ENCODE measurements at places on chromosomes 5 and 9. TPM values are rescaled to one million over a fixed set of nuclear protein-coding genes. Genes with fewer than 3 reads are reported as not detected.

DNA sequence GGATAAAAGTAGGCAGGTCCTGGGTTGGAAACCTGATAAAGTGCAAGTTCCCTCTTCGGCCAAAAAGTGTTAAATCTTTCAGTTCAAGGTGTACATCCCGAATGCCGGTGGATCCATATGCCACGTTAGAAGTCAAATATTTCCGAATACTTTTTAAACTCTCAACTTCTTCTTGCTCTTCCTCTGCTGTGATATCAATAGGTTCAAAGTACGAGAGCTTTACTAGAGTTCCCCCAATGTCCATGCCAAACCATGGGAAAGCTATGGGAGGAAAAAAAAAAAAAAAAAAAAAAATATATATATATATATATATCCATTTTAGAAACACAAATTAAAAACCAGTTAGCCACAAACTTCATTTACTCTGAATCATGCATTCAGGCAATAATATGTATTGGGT, 10.4 kb downstream of the PANK3 start:
- peaks cover 11% of the 10 kb centered on the region for H3K36me3 ChIP-seq
- no peaks in the 10 kb centered on the region for H3K4me1 ChIP-seq
- no peaks in the 10 kb centered on the region for H3K27me3 ChIP-seq
- no peak overlapping the region for H3K27ac ChIP-seq
- H3K4me3 ChIP-seq: no peak overlapping the region

TSPAN17 gene
- 35.3 TPM for total RNA-seq

GRCh38 chr5:100970646-100971255, 67.7 kb upstream of the ST8SIA4 start:
- no peaks in the 10 kb centered on the region for H3K27me3 ChIP-seq
- DNase-seq: no peak
- no peaks in the 10 kb centered on the region for H3K4me1 ChIP-seq
- no peaks in the 10 kb centered on the region for H3K36me3 ChIP-seq

GRCh38 chr5:152331718-152332117, 73.4 kb downstream of the NMUR2 start:
- no peak overlapping the region for H3K27ac ChIP-seq
- H3K36me3 ChIP-seq: no peaks in the 10 kb centered on the region

- H3K27me3 ChIP-seq: peaks cover 18% of the 10 kb centered on the region
- no peak for DNase-seq
- H3K4me1 ChIP-seq: no peaks in the 10 kb centered on the region
- no peak overlapping the region for H3K4me3 ChIP-seq
- no peaks in the 10 kb centered on the region for H3K36me3 ChIP-seq
Observed at GRCh38 chr5:37932450-37932849, 92.6 kb upstream of the GDNF start.

SIT1 gene
- not detected for total RNA-seq

DNA sequence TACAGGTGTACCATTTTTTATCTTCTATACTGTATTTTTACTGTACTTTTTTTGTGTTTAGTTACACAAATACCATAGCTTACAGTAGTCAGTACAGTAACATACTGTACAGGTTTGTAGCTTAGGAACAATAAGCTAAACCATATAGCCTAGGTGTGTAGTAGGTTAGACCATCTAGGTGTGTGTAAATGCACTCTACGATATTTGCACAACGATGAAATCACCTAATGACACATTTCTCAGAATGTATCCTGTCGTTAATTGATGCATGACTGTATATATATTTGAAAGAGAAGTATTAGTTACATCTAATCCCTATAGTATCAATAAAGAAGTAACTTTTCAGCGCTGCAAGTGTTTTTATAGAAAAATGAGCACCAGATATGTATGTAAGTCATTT, 138.8 kb downstream of the TRPM6 start:
- peaks cover 2% of the 10 kb centered on the region for H3K27me3 ChIP-seq
- H3K27ac ChIP-seq: no peak overlapping the region
- H3K4me3 ChIP-seq: no peak overlapping the region
- no peak for DNase-seq
- H3K36me3 ChIP-seq: no peaks in the 10 kb centered on the region

DNA sequence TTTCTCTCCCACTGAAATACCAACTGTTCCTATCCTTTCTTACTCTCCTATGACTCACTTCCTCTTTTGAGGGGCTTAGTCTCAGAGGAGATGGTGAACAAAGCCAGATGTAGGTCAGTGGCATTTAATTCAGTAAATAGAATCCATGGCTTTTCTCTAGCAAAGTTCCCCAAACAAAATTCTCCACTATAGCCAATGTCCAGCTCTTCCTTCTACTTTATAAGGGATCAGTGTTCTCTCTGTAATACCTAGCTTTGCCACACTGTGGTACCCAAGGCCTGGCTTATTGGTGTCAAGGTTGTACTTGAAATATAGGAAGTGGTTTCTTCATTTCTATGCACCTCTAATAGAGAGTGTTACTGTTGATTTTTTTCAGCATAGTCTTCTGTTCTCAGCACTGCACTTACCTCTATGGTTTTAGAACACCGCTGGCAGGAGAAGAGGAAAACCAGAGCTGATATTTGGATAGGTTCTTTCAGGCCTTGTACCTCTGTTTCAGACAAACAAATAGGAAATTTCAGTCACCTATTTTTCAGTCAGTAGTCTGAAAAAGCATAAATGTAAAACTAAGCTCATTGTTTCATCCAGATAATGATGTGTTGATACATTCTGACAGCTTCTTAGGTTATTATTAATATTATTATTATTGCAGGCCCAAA, 40.6 kb upstream of the ITGA2 start:
- DNase-seq: peak; percentile 89
- peaks cover 7% of the 10 kb centered on the region for H3K4me1 ChIP-seq
- H3K36me3 ChIP-seq: peaks cover 7% of the 10 kb centered on the region

PCDHA9 gene
- under 0.01 TPM for total RNA-seq

DNA sequence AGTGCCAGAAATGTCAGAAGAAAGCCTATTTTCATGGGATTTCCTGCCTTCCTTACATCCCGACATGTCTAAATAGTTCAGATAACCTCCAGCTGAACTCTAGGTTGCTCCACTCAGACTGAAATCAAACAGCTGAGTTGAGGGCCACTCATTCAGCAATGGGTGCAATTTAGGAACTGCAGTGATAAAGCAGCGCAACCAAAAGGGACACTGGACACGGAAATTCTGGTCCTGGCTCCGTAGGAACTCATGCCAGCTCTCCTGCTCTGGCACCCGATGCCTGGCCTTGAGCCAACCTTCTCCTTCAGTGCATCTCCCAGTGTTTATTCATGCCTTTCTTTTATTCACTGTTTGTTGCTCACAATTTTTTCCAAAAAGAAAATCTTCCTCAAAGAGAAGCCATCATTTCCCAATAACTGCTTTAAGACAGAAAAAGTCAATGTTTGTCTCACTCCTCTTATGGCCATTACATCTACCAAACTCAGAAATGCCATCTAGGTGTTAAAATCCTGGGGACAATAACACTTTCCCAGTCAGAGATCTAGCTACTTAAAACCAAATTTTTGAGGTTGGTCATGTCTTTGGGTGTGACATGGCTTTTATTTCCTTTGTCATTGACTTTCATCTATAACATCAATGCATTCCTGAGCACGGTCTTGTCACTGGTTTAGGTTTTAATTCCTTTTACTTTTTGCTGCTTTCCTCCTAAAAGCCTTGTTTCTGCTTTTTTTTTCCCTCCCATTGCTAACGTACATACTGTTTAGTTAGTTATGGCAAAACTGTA, 126.9 kb downstream of the PDE4D start:
- H3K27me3 ChIP-seq: peaks cover 21% of the 10 kb centered on the region
- no peaks in the 10 kb centered on the region for H3K36me3 ChIP-seq
- H3K4me1 ChIP-seq: no peaks in the 10 kb centered on the region
- H3K27ac ChIP-seq: no peak overlapping the region

DNA sequence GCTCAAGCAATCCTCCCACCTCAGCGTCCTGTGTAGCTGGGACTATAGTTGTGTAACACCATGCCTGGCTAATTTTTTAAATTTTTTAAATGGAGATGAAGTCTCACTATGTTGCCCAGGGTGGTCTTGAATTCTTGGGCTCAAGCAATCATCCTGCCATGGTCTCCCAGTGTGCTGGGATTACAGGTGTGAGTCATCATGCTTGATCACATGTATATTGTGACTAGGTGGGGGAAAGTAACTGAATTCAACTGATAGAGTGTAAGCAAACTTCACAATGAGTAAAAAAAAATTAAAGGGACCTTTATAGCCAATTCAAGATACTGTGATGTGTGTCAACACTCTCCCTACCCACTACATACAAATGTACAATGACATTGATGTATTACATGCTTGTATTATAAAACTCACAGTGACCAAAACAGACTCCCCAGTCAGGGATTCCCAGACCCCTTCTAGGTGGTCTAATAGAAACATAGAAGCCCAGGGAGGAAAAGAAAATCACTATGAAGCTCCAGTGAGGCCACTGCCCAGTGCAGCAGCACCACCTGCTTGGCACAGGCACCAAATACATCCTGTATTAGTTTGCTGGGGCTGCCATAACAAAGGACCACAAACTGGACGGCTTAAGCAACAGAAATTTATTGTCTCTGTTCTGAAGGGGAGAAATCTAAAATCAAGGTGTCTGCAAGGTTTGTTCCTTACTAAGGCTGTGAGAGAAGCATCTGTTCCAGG, 8.8 kb downstream of the PLGRKT start:
- H3K27ac ChIP-seq: no peak overlapping the region
- H3K4me3 ChIP-seq: no peak overlapping the region
- DNase-seq: no peak
- no peaks in the 10 kb centered on the region for H3K4me1 ChIP-seq
- peaks cover 2% of the 10 kb centered on the region for H3K36me3 ChIP-seq

DAPK1 gene
- under 0.01 TPM for total RNA-seq

DNA sequence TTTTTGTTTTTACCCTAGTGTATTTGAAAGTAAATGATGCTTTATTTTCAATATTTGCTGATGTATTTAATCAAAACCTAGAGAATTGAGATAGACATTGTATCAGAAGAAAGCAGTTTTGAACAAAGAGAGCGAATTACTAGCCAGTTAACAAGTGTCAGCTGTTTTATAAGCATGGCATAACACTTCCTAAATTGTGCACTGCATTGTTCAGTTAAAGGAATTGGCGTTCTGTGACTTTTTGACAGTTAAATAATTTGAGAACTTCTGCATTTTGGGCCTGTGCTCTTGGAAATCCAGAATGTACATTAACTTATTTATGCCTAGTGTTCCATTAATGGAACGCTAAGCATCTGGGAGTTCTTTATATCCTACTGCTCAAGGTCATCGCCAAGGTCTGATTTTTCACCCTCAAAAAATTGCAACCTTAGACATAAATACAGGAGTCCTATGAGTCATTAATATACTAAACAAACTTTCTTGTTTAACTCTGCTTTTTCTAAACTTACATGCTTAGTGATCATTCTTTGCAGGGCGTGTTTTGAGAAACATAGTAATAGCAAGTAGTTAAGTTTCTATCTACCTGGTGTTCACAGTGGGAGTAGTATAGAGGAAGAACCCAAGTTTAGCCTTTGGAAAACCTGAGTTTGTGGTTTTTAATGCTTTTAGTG, 31.1 kb downstream of the RASA1 start:
- H3K27ac ChIP-seq: no peak overlapping the region
- H3K4me3 ChIP-seq: no peak overlapping the region
- no peaks in the 10 kb centered on the region for H3K36me3 ChIP-seq
- no peaks in the 10 kb centered on the region for H3K27me3 ChIP-seq
- peak; percentile 53 for DNase-seq

ZBTB34 gene
- 3.9 TPM for total RNA-seq

DNA sequence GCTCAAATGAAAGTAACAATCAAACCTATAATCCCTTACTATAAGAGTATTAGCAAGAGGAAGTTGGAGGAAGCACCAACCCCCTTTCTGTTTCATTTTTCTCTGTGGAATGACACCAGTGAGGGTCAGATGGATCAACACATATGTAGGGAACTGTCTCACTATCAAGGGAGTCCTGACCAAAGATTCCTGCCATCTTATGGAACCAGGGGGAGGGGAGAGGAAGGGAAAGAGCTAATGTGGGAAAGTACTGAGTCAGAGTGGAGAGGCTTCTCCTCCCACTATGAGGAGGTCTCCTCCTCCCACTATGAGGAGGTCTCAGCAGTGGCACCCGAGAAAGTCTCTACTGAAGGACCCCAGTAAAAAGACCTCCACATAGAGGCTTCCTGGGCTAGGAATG, 73.3 kb upstream of the PCSK1 start:
- H3K4me3 ChIP-seq: no peak overlapping the region
- DNase-seq: peak; percentile 22
- no peaks in the 10 kb centered on the region for H3K36me3 ChIP-seq
- H3K4me1 ChIP-seq: peaks cover 9% of the 10 kb centered on the region
- H3K27me3 ChIP-seq: no peaks in the 10 kb centered on the region

- H3K4me3 ChIP-seq: no peak overlapping the region
- no peak for DNase-seq
- no peaks in the 10 kb centered on the region for H3K4me1 ChIP-seq
- no peaks in the 10 kb centered on the region for H3K36me3 ChIP-seq
- H3K27ac ChIP-seq: no peak overlapping the region
- no peaks in the 10 kb centered on the region for H3K27me3 ChIP-seq
Observed at GRCh38 chr5:104539618-104540350, 977.2 kb upstream of the NUDT12 start.

DNA sequence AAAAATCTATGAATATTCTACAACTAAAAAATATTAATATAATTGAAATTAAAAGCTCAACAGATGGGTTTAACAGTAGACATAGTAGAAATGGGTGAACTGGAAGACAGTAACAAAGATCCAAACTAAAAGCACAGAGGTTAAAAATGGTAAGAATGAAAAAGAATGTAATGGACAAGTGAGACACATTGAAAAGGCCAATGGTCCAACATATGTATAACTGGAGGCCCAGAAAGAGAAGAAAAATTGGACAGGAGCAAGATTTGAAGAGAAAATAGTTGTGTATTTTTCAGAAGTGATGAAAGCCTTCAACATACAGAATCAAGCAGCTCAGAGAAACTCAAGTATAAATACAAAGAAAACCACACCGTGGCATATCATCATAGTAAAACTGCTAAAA, 58.6 kb downstream of the PCDHGC5 start:
- DNase-seq: peak; percentile 61
- H3K27ac ChIP-seq: no peak overlapping the region
- H3K4me1 ChIP-seq: no peaks in the 10 kb centered on the region
- no peak overlapping the region for H3K4me3 ChIP-seq
- H3K36me3 ChIP-seq: peaks cover 4% of the 10 kb centered on the region
- H3K27me3 ChIP-seq: no peaks in the 10 kb centered on the region

GRCh38 chr5:115522832-115523403, 21.7 kb downstream of the FEM1C start:
- no peak overlapping the region for H3K27ac ChIP-seq
- H3K27me3 ChIP-seq: no peaks in the 10 kb centered on the region
- DNase-seq: no peak
- no peak overlapping the region for H3K4me3 ChIP-seq

DNA sequence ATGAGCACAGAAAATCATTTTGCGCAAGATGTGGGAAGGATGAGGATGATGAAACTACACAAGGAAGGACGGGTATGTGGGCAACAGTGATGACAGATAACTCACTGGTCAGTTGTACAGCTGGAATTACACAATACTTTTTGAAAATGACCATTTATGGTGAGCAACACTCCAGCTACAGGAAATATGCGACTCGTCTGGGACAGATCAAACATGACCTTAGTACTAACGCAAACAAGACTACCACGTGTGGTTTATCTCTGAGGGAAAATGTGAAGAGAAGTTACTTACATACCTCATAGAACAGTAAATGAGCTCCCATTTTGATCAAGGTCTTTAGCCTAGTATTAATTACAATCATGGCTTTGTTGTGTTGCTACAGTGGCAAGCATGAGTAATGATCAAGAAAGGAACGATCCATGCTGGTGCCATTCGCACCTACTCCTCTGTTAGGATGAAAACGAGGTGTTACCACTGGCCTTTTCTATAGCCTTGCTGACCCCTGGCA, 456.9 kb downstream of the BNC2 start:
- no peaks in the 10 kb centered on the region for H3K27me3 ChIP-seq
- H3K4me3 ChIP-seq: no peak overlapping the region
- peak; percentile 98 for DNase-seq
- H3K4me1 ChIP-seq: peaks cover 16% of the 10 kb centered on the region
- no peaks in the 10 kb centered on the region for H3K36me3 ChIP-seq

NUTM2G gene
- not detected for total RNA-seq

All from IMR-90 (cell line).